ENCODE measurements at places on chromosomes 2 and 18.

DNA sequence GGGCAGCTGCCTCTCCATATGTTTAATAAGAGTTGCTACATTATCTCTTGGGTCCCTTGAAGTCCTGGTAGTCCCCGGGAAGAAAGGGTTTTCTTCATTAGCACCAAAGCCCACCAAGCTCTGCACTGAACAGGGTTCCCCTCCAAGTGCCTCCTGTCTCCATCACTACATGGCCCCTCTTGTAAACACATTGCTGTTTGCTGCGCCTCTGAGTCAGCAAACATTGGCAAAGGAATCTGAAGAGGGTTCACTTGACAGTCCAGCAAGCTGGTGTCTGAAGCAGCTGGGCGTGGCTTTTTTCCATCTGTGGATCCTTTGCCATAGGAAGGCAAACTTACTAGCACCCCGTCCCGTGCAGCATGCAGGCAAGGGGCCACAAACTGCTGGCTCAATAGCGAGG, 82.8 kb downstream of the TEX51 start:
- no peak for DNase-seq

DNA sequence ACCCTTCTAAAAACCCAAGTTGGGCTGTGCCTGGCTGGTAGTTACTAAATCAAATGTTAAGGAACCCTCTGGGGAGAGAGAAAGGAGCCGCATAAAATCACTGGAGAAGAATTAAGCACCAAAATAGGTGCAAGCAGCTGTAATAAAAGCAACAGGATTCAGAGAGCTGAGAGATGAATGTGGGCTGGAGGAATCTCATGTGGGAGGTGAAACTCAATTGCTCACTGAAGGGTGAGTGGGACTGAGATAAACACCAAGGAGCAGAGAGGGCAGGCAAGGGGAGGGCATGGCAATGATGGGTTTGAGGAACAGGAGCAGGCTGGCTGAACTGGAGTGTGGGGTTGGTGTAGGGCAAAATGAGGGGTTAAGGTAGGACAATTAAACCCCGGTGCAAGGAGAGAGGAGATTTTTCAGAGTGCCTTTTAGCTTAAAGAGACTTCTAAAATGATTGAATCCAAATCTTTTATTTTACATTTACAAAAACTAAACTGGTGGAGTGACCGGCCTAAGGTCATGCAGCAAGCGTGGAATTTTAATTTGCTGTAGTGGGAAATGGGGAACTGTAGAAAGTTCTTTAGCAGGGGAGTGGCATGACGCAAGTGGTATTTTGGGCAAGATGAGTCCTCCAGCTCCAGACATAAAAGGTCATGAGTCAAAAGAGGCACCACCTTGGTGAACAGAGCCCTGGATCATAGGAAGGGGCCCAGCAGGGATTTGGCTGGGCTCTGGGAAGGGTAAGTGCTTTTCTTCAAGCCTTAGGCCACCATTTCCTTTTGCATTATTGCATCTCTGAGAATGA, 10.5 kb downstream of the PLB1 start:
- DNase-seq, result no peak

DNA sequence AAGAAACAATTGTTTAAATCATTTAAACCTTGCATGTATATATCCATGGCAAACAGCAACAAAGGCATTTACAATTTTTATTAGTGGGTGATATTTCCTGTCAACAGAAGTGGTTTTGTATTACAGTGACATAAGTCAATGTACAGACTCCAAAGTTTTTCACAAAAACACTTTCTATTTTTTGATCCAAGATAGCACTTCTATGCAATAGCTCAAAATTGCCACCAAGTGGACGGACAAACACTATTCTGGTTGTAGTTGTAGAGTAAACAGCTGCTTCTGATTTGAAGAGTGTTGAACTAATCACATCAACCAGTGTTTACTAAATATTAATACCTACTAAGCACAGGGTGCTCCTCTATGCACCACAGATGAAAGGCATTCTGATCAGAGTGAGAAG, 421.4 kb downstream of the NCKAP5 start:
- DNase-seq, result no peak

DNA sequence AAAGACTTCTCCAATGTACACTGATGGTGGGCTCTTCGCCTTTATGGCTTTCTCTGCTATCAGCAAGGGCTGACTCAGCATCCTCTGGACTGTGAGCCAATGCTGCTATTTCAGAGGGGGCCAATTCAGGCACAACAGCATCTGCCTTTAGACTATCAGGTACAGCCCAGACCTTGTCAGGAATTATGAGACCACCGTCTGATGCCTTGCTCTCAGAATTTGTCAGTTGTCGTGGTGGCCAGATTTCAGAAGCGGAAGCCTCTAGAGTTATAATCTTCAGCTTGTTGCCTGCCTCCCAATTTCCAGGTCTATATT, 92.7 kb downstream of the ALPK2 start:
- no peak for DNase-seq

GRCh38 chr2:169741-170140, 94.1 kb downstream of the SH3YL1 start:
- DNase-seq, result no peak

DNA sequence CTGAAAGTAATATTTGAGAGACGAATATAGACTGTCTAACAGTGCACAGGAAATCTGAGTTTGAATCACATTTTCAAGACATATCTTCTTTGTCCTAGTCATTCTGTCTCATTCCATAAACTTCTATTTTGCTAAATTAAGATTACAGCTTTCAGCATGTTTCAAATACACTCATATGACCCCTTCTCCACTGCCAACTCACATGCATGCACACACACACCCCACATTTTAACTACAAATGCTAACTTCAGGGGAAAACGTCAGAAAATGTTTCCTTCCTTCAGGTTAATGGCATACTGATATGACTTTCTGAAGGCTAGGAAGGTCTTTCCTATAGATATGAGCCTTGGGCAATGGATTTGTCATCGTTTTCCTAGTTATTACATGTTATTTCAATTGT, 373.7 kb downstream of the RBM43 start:
- DNase-seq, result no peak

GRCh38 chr2:241110607-241111439, 8.7 kb upstream of the MTERF4 start:
- no peak for DNase-seq

DNA sequence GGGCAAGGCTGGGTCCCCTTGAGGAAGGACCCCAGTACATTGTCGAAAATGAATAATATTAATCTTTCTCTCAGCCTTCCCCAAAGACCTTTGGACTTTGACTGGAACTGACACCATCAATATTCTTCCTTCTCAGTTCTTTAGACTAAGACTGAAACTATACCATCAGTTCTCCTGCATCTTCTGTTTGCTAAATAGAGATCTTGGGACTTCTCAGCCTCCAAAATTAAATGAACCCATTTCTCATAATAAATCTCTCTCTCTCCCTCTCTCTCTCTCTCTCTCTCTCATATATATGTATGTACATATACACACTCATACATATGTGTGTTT, 39.7 kb upstream of the VRK2 start:
- DNase-seq, result no peak
